NCI-H187 (cell line): ENCODE measurements at places on chromosomes 12 and 14.
A peak's percentile ranks its signal among the peaks of the same experiment; 100 is the strongest.

- DNase-seq = no peak
Measured at GRCh38 chr12:43835264-43835655, 621 bp upstream of the TMEM117 start.

GRCh38 chr14:21308479-21309237, 28.8 kb downstream of the RPGRIP1 start:
- DNase-seq = peak; percentile 92

- no peak for DNase-seq
Measured at GRCh38 chr12:6250343-6250742, 50.1 kb downstream of the CD9 start.

- DNase-seq = no peak
Measured at GRCh38 chr12:26318661-26319068, 123.3 kb downstream of the SSPN start.

DNA sequence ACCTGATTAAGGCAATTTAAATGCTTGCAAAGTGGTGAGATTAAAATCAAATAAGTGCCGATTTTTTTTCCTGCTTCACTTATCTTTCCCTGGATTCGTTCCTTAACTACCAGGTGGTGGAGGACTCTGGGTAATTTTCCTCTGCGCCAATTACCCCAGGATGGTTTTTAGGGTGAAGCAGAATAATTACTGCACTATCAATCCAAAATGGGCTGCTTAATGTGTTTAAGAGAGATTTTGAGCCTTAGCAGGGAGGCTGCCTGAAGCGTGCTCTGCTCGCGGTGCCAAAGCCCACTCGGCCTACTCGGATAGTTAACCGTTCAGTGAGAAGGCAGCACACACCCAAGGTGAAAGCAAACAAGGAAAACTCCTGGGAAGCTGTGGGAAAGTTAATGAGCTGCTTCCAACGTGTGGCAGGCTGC, 274.9 kb upstream of the LMO3 start:
- DNase-seq = peak; percentile 5

- no peak for DNase-seq
Measured at GRCh38 chr12:48777501-48778400, 11.1 kb downstream of the ADCY6 start.

GRCh38 chr12:81968421-81968820, 209.3 kb upstream of the PPFIA2 start:
- DNase-seq = no peak

DNA sequence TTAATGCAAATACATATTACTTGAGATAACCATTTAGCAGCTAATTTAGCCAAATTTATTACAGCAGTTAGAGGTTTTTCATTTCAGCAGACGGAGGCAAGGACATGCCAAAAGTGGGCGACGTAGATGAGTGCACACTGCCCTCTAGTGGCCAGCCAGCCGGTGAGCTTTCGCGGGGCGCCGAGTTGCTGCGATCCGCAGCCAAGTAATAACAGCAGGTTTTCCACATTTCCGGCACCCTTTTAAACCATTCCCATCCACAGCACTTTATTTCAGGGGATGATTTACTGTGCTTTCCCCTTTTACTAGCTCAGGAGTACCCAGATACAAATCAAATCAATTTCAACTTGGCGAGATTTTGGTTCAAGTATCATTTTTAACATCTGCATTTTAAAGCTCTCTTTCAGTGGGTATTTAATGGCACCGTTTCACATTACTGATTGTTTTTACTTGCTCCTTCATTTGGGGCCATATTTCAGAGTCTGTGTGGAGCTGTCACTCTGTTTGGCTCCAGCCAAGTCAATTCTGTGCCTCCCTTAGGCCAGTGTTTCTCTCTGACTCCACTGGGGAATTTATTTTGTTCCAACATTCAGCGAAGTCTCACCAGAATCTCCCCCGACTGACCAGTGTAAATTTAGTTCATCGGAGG, 158.0 kb downstream of the EGLN3 start:
- DNase-seq = peak; percentile 50

DNA sequence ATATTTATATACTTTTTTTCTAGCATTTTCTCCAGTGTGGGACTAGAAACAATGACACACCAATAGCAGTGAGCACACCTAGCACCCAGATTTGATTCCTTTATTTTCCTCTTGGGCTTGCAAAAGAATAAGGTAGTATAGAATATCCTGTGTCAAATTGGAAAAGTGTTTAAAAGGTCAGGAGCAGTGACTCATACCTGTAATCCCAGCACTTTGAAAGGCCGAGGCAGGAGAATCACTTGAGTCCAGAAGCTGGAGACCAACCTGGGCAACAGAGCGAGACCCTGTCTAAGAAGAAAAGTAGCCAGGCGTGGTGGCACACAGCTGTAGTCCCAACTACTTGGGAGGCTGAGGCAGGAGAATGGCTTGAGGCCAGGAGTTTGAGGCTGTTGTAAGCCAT, 53.8 kb upstream of the SGPP1 start:
- no peak for DNase-seq

DNA sequence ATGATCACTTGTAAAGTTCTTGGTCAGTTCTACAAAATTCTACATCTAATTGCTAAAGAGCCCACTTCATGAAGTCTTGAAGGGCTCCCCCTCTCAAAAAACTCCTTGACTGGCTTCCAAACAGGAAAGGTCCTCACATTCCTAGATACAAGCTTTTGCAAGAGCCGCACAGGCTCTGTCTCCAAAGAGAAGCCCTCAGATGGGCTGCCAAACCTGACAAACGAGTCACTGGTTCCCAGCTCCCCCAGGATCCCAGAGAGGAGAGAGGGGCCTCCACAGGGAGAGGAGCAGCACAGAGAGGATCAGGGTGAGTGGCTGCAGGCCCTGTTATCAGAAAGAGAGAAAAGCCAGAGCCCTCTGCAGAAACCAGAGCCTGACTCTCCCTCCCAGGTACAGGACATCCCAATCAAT, 5.8 kb downstream of the NID2 start:
- DNase-seq = no peak

DNA sequence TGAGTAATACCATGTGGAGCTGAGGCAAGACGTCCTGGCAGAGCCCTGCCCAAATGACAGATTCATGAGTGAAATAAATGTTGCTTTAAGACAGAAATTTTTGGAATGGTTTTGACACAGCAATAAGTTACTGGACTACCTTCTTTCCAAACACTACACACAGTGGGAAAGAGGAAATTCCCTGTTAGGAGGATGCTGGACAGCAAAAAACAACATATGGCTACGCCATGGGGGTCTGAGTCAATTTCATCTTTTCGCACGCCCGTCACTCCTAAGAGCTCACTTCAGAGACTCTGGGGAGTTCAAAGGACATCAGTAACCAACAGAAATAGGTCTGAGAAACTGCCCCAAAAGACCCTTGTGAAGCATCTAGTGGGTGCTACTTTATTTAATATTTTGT, 55.4 kb downstream of the TMEM132C start:
- no peak for DNase-seq

DNA sequence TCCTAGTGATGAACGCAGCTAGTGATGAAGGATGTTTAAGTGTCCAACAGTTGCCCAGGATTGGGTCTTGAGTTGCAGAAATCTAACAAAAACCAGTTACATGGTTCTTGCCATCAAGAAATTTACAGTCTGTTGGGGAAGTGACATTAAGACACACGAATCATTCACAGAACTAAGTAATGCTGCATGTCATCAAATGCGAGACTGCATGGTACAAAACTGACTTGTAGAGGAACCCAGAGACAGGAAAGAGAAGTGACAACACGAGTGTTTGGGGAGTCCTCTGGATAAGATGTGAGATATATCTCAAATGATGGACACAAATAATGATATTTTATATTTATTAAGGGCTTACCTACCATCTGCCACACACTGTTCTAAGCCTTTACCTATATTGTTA, 6.1 kb upstream of the SYNE3 start:
- no peak for DNase-seq

DNA sequence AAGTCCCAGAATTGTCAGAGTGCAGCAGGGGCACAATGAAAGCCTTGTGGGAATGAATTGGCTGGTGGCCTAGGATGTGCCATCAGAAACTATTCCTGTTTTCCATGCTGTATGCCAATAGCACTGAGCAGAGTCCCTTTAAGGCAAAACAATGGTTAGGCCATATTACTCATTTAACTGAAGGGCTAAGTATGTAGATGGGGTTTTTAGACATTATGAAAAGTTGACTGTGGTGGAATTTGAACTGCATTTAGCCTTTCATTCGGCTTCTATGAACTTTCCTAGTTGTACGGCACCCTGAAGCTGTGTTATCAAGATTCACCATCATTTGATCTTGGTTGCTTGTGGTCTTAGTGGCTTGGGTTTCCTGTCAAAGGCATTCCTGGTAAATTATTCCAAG, 24.8 kb downstream of the IL26 start:
- no peak for DNase-seq

- DNase-seq = no peak
Measured at GRCh38 chr12:6310771-6311610, 509 bp downstream of the PLEKHG6 start.

DNA sequence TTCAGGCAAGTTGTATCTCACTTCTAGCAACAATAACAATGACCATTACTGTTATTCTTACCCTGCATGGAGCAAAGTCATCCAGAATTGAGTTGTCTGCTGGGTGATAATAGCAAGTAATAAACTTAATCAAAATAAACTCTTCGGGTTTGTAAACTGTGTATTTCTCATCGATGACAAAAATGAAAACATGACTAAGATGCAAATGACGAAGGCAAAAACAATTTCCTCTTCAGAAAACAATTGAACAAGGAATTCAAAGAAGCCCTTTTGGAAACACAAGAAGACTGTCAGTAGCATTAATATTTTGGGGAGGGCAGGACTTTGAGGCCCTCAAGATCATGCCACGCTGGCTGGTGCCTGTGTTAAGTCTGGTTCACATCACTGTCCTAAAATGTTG, 232.0 kb downstream of the BTG1 start:
- no peak for DNase-seq

GRCh38 chr12:122079532-122080081, 1.1 kb downstream of the MLXIP start:
- no peak for DNase-seq

DNA sequence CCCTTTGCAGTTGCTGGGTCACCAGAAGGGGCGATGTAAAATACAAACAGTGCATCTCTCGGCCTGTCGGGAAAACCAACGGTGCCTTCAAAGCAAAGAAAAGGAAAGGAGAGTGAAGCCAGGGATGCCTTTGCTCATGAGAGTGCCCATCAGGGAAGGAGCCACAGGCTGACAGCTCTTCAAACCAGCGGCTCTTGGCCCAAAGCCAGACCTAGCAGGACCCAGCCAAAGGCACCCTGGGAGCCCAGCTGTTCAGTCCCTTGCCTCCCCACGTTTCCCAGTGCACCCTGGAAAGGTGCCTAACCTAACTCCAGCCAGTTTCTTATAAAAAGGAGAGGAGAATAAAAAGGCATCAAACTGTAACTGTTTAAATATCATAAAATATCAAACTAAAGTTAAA, 29.2 kb downstream of the PRMT8 start:
- DNase-seq = peak; percentile 24

- no peak for DNase-seq
Measured at GRCh38 chr14:98369344-98369743, 902.7 kb downstream of the BCL11B start.

DNA sequence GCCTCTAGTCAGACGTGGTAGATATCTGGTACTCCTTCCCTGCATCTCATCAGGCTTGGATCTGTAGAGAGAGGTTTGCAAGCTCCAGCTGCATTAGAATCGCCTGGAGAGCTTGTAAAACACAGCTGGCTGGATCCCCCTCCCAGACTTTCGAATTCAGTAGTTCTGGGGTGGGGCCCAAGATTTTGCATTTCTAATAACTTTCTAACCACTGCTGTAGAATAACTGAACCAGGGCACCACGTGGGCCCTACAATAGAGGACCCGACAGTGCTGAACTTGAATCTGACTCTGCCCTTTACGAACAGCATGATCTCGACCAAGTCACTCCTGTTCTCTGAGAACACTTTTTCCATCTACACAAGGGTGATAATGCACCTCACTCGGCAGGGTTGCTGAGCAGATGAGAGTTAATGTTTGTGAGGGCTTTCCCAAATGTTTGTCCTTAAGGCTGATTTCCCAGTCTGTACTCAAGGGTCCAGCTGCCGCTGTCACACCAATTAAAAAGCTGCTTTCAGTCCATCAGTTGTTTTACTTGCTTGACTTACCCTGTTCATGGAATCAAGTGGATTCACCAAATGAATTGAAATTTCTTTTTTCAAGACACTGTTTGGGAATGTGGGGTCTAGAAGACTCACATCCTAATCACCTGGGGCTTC, 86.6 kb upstream of the SLC24A4 start:
- no peak for DNase-seq

- no peak for DNase-seq
Measured at GRCh38 chr12:66709893-66710292, 31.0 kb upstream of the GRIP1 start.

GRCh38 chr12:45285717-45286116, 69.8 kb downstream of the ANO6 start:
- DNase-seq = no peak
